GM20000 (cell line): ENCODE measurements at places on chromosomes 7 and 10.

GRCh38 chr7:87567052-87567451, 33.6 kb downstream of the ABCB1 start:
- no peak for DNase-seq

DNA sequence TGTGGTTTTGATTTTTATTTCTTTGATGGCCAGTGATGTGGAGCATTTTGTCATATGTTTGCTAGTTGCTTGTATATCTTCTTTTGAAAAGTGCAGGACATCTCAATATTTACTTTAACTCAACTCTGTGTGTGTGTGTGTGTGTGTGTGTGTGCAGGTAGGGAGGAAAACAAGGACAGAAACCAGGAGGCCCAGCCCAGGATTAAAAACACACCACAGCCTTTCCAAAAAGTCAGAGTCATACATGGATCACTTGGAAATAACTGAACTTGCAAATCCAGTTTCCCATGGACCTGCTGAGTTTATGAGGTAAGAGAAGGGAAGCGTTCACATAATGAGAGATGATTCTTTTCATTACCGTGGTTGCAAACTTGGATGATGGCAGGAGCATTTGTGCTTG, 189.9 kb upstream of the LYZL1 start:
- DNase-seq = no peak

GRCh38 chr7:94115316-94115715, 111.2 kb upstream of the BET1 start:
- DNase-seq = no peak

DNA sequence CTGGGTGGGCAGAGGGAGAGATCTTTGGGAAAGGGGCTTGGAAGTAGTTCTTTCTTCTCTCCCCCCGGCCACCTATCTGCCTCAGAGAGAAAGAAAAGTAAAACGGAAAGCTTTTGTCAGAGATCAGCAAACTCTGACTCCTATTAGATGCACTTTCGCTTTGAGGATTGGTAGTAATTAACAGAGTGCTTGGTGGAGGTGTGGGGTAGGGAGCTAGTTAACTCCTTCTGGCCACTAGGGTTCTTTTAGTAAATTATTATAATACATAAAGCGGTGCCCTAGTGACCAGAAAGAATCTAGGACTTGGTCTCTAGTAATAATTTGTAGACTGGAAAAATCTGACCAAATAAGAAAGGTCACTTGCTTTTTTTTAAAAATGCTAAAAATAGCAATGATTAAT, 54.6 kb downstream of the CPVL start:
- DNase-seq = peak; percentile 77

GRCh38 chr10:113162960-113163359, 212.9 kb downstream of the TCF7L2 start:
- no peak for DNase-seq

DNA sequence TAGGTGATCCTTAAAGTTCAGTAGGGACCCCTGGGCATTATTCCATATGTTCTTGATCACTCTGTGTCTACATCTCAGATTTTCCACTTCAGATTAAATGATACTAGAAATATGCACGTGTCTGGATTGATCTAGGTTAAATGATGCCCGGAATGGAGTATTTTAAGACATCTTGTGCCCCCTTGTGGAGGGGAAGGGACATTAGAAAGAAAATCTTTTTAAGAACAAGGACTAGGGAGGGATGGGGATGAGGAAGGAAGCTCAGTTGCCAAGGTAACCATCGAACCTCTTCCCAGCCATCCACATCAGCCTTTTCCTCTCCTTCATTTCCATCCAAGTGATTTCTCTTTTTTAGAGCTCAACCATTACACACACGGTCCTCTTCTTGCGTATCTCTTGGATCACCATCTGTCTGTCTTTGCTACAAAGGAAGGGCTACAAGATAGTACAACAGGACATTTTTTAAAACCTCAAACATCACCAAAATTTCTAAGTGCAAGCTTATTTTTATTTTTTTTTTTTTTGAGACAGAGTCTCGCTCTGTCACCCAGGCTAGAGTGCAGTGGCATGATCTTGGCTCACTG, 40.5 kb downstream of the PRSS2 start:
- DNase-seq = peak; percentile 35

DNA sequence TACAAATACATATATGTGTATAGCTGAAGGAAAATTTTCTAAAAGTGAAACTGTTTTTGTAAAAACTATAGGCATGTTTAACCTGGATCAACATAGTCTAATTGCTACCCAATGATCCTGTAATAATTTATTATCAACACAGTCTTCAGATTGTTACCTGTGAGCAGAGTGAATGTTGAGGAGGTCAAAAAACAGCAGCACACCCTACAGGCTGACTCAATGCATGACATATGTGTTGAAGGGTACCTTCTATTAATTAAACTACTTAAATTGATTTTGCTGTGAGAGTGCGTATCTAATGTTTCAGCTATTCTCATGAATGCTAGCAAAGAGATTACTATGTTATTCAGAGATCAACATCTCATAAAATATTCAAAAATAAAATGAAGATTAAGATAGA, 411.4 kb downstream of the TNS3 start:
- DNase-seq = no peak

GRCh38 chr10:22714479-22715289, at the start of gene PIP4K2A:
Gene PIP4K2A, minus strand, starts transcription at chr10:22714578. Its CDS starts 252 bp downstream, at chr10:22714326.
- peak; percentile 95 for DNase-seq

DNA sequence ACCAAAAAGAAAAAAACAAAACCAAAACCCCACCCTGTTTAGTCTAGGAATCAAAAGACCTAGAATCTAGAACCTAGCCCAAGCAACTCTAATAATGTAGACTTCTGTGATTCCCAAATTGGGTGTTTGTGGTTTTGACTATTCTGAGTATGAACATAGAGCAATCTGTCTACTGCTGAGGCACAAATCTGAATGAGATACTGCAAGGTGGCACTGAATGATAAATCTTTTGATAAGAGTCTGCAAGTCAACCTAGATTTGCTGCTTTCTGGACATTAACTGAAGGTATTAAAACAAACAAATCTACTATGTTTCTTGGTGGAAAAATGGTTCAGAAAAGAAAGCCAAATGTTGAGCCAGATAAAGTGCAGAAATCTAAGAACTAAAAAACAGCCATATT, 50.6 kb downstream of the IRF5 start:
- no peak for DNase-seq

- no peak for DNase-seq
Observed at GRCh38 chr7:112897839-112898431, 107.7 kb upstream of the TMEM168 start.

GRCh38 chr7:116647290-116647689, 24.7 kb upstream of the MET start:
- no peak for DNase-seq

DNA sequence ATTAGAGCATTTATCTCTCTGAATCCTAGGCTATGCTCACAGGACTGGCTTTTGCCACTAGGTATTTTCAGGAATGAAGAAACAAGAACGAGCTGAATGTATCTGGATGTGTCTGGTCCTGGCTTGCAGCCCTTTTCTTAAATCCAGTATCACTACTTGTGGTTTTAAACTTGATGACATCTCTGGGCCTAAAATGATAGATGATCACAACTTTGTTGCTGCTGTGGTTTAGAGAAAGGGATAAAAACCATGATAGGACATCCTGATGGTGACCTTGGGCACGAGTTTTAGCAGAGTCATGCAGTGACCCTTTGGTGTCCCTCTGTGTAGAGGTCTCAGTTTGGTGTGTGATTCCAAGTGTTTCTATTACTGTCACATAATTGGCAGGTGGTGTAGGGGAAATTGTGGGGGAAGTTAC, 31.7 kb upstream of the SEMA3C start:
- DNase-seq = no peak

- DNase-seq = no peak
Observed at GRCh38 chr7:96415293-96415940, 93.5 kb upstream of the SLC25A13 start.

DNA sequence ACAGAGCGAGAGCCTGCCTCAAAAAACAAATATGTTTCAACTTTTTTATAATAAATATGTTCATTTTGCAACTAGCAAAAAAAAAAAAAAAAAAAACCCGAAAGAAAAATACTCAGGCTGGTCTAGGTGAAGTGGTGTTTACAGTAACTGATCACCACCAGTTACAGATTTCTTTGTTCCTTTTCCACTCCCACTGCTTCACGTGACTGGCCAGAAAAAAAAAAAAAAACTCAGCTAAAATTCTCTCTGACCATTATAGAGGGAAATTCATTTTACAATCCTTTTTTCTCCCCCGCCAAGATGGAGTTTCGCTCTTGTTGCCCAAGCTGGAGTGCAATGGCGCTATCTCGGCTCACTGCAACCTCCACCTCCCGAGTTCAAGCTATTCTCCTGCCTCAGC, 4.6 kb upstream of the ASCC1 start:
- no peak for DNase-seq

DNA sequence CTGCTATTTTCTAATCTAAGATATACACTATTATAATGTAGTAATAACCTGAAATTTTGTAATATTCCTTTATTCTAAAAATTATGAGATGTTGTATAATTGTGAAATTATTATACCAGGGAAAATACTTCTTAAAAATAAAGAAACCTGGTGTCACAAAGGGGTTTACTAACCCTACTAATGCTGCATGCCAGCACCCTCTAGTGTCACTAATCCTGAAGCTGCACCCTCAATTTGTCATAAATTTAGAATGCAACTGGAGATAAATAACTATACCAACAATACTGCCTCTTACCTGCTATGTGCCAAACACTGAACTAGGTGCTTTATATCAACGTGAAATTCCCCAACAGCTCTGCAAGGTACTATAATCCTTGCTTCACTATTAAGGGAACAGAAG, 30.8 kb downstream of the TM9SF3 start:
- DNase-seq = no peak

GRCh38 chr7:91265693-91266066, 1.4 kb downstream of the FZD1 start:
- DNase-seq = peak; percentile 31

DNA sequence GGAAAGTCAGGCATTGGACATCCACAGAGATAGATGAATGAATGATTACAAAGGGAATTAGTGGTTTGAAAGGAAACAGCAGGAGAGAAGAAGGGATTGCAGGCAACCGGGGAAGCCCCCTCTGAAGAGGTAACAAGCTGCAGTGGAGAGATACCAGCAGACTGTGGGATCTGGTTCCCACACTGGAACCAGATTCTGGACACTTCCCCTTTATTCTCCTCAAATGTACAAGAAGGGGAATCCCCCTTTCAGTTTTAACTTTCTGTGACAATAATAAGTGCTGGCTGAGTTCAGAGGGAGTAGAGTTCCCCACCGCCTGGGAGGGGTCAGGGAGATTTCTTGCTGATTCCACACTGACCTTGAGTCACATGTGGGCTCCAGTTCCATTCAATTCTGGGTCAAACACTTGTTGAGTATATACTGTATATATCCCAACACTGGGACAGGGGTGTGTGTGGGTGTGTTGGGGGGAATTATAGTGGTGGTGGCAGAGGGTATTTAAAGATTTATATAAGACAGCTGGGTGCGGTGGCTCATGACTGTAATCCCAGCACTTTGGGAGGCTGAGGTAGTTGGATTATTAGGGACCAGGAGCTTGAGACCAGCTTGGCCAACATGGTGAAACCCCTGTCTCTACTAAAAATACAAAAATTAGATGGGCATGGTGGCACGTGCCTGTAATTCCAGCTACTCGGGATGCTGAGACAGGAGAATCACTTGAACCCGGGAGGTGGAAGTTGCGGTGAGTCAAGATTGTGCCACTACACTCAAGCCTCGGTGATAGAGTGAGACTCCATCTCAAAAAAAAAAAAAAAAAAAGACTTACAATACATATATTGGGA, 16.5 kb upstream of the DDIT4 start:
- DNase-seq = peak; percentile 62

- DNase-seq = no peak
Observed at GRCh38 chr10:119811122-119811521, 61.5 kb downstream of the MCMBP start.

- DNase-seq = no peak
Observed at GRCh38 chr7:37216156-37216852, 232.4 kb downstream of the ELMO1 start.

DNA sequence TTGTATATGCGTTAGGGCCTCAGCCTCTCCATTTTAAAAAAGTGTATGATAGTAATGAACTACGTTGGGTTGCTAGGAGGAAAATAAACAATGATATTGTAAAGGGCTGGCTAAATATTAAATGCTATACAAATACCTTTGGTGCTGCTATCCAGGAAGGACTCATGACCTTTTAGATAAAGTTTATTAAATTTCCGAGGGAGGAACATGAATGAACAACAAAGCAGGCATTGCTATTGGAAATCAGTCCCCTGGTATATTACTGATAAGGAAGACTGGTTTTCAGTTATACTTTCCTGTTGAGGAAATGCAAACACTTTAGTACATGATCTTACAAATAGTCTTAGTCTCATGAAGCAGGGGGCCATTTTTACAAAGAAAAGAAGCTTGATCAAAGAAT, 17.2 kb upstream of the AGR2 start:
- no peak for DNase-seq

GRCh38 chr10:88531392-88532052, 51.6 kb downstream of the RNLS start:
- no peak for DNase-seq

DNA sequence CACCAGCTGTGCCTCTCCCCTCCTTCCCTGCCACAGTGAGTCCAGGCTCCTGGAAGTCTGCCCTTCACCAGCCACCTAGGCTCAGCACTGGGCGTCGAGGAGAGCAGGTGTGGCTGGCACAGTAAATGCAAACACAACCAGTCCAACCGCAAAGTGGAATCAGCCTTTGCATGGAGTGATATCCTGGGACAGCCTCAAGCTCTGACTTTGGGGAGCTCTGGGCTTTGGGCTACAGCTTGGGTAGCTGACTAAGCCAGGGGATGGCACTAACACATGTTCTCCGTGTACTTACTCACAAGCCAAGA, 312.4 kb downstream of the KCNMA1 start:
- DNase-seq = no peak

DNA sequence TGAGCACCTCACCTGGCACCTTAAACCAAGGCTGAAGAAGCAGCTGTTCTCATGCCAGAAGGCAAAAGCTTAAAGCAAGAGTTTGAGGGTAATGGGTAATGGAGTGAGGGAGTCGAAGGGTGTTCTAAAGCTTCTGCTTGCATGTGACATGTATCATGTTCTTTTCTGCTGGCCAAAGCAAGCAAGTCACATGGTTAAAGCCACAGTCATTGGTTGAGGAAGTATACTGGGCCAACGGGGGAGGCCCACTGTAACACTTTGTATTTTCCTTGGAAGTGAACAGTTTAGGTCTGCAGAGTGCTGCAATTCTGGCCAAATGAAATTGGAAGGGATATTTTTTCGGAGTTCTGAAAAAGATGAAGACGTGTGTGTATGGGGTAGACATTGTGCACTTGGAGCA, 75.7 kb downstream of the REEP3 start:
- no peak for DNase-seq
